ENCODE measurements at places on chromosomes 7 and 10. TPM values are rescaled to one million over a fixed set of nuclear protein-coding genes. Genes with fewer than 3 reads are reported as not detected.

DNA sequence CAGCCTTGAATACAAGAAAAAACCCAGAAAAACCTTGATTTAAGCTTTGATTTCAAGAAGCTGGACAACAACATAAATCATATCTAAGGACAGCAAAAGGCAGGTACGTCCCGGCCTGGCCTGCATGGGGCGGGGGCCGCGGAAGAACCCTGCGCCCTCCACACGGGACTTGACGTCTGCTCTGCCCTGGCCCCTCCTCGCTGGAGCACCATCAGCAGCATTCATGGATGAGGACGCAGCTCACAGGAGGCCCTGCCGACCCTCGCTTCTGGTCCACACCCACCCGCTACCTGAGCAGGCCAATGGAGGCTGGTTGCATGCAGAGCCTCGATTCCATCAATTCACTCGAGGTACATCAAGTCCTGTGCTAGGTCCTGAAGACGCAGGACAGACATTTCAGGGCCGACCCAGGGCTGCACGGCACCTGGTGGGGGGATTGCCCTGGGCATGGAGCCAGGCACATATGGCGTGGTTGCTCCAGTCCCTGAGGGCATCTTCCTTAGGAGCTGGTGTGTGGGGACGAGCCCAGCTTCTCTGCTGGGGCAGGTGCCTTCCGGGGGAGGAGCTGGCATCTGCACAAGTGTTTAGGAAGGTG is 63.1 kb upstream of the NKX6-2 start:
- DNase-seq = no peak

- no peak for DNase-seq
Measured at GRCh38 chr10:34408381-34408780, 406.7 kb downstream of the PARD3 start.

GRCh38 chr7:38506756-38507155 is 124.4 kb downstream of the AMPH start:
- DNase-seq = peak; percentile 2

DNA sequence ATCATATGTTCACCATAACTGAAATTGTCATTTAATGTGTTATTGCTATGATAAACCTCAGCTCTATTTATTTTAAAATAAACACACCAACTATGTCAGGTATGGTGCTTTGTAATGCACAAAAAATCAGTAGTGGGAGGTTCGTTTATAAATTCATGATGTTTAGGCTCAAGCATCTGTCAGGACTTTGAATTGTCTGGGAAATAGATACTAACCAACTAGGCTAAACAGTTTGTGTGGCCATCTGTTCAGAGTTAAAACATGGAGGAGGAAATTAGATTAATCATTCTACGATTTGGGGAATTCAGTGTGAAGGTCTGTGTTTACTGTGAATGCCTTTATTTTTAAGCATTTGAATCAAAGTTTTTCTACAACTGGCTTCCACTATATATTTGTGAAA is 212.6 kb upstream of the FZD8 start:
- DNase-seq = no peak

DNA sequence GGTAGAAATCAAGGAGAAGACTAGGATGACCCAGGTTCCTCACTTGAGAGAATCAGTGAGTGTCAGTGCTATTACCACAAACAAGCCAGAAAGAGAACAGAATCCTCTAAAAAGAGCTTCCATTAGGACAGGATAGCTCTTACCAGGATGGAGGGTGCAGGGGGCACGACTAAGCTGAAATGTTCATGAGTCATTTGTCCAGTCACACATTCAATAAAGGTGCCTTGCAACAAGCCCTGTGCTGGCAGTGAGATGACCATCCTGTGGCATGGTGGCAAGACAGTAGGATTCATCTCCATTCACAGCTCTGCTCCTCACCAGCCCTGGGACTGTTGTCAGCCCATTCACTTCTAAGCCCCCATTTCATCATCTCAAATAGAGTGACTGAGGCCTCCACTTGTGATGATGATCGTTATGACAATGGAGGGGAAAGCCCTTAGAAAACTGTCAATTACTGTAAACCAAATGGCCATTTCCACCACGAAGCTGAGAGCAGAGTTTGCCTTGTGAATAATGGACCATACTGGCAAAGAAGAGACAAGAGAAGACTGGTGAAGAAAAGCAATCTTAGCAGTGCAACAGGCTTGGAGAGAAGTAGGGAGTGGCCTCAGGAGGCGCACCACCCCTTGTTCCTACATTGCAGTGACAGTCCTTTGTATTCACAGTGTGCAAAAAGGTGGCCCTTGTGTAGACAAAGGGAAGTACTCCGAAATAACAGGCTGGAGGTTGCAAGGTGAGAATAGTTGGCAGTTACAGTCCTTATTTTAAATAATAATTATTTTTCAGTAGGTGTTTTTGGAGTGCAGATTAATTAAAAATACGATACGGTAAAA is 9.0 kb upstream of the WIPF3 start:
- no peak for DNase-seq

- DNase-seq = peak; percentile 61
Measured at GRCh38 chr7:44912775-44913347, 27.5 kb upstream of the PURB start.

GRCh38 chr7:1679966-1680730 is 10.1 kb downstream of the ELFN1 start:
- DNase-seq = no peak

DNA sequence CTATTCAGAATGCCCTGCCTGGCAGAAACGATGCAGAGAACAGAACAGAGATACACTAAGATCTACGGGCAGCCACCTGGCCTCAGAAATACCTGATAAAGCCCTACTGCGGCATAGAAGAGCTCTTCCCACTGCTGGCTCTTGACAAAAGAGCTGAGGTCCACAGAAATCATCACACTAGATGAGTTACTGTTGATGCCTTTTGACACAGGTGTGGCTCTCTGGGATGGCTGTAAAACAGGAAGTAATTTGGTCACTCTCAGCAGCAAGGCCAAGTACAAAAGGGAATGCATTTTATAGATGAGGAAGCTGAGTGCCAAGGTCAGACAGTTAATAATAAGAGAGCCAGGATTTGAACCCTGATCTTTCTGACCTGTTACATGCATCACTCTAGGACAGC is 35.0 kb upstream of the ACSL5 start:
- no peak for DNase-seq

- no peak for DNase-seq
Measured at GRCh38 chr10:64873088-64873487, 1351.9 kb downstream of the REEP3 start.

DNA sequence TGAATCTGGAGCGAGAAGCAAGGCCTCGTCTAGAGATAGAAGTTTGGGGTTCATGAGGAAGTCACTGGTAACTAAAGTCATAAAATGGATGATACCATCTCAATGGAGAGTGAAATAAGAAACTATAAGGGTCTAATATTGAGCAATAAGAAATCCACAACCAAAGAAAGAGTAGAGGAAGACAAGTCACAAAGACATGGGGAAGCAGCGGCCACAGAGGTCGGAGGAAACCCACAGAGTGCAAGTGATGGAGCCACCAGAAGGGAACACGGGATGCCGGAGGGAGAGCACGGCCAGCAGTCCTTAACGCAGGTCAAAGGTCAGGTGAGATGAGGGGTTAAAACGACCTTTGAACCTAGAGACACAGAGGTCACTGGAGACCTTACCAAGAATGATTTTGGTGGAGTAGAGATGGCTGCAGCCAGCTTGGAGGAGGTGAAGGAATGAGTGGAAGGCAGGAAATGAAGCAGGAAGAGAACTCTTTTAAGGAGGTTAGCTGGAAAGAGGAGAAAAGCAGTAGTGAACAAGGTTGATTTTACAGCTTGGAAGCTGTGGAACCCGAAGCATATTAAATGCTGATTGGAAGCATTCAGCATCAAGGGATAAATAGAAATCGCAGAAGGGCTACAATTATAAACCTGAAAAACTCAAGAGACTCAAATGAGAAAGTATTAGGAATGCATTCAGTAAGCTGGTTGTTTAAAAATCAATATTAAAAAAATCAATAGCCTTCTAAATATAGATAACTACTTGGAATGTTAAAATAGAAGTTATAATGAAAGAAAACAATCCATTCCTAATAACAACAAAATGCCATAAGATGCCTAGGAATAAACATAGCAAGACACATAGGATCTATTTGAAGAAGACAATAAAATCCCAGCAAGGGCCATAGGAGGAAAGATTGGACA is 93.7 kb downstream of the SVOPL start:
- DNase-seq = no peak

DNA sequence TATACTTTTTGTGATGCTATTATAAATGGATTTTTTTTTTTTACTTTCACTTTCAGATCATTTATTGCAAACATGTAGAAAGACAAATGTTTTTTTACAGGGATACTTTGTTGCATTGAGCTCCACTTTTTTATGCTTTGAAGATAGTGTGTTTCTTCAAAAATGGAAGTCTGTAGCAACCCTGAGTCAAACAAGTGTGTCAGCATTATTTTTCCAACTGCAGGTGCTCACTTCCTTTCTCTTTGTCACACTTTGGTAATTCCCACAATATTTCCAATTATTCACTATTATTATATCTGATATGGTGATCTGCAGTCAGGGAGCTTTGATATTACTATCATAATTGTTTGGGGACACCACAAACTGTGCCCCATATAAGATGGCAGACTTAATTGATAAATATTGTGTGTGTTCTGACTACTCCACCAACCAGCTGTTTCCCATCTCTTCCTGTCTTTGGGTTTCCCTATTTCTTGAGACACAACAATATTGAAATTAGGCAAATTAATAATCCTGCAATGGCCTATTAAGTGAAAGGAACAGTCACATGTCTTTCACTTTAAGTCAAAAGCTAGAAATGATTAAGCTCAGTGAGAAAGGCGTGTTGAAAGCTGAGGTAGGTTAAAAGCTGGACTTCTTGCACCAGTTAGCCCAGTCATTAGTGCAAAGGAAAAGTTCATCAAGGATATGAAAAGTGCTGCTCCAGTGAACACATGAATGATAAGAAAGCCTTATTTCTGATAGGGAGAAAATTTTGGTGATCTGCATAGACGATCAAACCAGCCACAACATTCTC is 231.3 kb upstream of the SH2B2 start:
- no peak for DNase-seq

GRCh38 chr10:124219655-124220054 is 126.3 kb upstream of the CHST15 start:
- DNase-seq = no peak

DNA sequence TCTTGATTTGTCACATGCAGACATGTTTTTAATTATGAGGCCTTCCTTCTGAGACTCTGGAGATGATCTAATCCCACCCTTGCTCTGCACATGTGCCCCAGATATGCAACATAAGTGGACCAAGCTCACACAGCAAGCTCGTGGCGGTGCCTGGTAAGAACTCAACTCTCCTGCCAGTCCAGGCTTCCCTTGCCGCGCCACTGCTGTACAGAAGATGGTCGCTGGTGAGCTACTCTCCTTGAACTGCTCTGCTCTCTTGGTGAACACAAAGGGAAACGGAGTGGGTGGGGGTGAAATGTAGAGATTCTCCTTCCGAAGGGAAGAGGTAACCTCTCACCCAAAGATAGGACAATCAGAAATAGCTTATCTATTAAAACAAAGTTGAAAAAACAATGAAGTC is 25.7 kb downstream of the MYOF start:
- DNase-seq = no peak

GRCh38 chr7:36278620-36279172 is 111.0 kb upstream of the ANLN start:
- DNase-seq = peak; percentile 50

- peak; percentile 62 for DNase-seq
Measured at GRCh38 chr7:45574669-45575500, 717 bp downstream of the ADCY1 start.

GRCh38 chr10:78894089-78894840 is 174.5 kb upstream of the ZMIZ1 start:
- no peak for DNase-seq

GRCh38 chr7:158422887-158423560 is 164.6 kb downstream of the PTPRN2 start:
- DNase-seq = no peak

- no peak for DNase-seq
Measured at GRCh38 chr10:90958781-90959180, 37.9 kb upstream of the ANKRD1 start.

DNA sequence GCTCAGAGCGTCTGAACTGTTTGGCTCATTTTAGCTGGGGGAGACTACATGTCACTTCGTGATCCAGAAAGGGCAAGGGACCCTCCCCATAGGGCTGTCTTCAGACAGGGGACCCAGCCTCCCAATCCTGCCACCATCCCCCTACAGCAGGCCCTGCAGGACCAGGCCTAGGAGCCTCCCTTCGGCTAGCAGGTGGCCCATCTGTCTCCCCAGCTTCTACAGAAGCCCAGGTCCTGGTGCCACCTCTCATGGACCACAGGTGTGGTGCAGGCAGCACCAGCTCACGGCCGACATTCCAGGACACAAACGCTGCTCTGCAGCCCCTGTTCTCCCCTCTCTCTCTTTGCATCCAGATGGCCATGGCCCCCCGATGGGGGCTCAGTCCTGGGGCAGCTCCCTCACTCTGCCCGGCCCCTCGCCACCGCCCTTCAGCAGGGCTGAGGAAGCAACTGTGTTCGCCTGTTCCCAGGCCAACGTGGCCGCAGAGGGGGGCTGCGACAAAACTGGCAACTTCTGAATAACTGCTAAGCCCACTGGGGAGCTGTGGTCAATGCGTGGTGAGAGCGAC is 10.3 kb downstream of the TECPR1 start:
- DNase-seq = no peak

GRCh38 chr7:1314908-1315450 is 82.3 kb downstream of the UNCX start:
- DNase-seq = no peak

DNA sequence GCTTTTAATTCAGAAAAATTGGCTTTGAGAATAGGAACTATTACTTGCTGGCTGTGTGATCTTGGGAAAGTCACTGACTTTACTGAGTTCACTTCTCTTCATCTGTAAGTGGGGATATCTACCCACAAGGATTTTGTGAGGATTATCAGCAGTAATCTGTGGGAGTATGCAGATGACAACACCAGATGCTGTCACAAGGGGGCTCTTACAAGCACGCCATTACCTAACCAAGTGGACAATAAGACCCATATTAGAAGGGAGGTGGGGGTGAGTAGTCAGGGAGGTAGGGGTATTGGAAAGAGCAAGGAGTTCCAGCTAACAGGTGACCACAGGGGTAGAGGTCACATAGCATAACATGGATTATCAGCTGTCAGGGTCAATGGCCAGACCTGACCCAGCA is 569.4 kb downstream of the SUGCT start:
- DNase-seq = no peak

The CPN1 gene
- total RNA-seq = not detected

The CYP2C18 gene
- 0.16 TPM for total RNA-seq

The AUTS2 gene
- 6.6 TPM for total RNA-seq

The TEX47 gene
- not detected for total RNA-seq

The UBE2D1 gene
- total RNA-seq = 36.9 TPM

The PIK3CG gene
- total RNA-seq = not detected

The AGAP5 gene
- total RNA-seq = 6.6 TPM

The ACTL6B gene
- total RNA-seq = not detected

The SEMA3D gene
- total RNA-seq = 0.36 TPM

The GPR15LG gene
- total RNA-seq = not detected

The PPP1R17 gene
- not detected for total RNA-seq

The CPA2 gene
- total RNA-seq = not detected

Measured in myocyte (in vitro differentiated cells).